ENCODE measurements at places on chromosomes 11 and 22.
A peak's percentile ranks its signal among the peaks of the same experiment; 100 is the strongest.

DNA sequence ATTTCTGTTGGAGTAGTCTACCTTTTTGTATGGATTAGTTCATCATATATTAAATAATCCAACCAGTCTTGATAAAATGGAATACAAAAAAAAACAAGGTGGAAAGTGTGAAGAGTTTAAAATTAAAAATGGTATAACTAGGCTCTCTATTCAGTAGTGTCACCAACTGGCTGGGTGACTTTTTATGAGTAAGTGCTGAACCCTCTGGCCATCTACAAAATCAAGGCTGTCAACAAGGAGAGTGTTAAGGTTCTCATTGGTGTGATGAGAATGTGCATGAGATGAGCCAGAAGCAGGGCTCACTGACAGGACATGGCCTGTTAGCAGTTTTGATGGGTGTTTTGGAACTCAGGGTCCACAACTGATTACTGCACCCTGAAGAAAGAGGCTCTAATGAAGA is 343.2 kb downstream of the AASDHPPT start:
- DNase-seq: no peak

- no peak for DNase-seq
Observed at GRCh38 chr11:9020916-9021315, 17.1 kb upstream of the NRIP3 start.

DNA sequence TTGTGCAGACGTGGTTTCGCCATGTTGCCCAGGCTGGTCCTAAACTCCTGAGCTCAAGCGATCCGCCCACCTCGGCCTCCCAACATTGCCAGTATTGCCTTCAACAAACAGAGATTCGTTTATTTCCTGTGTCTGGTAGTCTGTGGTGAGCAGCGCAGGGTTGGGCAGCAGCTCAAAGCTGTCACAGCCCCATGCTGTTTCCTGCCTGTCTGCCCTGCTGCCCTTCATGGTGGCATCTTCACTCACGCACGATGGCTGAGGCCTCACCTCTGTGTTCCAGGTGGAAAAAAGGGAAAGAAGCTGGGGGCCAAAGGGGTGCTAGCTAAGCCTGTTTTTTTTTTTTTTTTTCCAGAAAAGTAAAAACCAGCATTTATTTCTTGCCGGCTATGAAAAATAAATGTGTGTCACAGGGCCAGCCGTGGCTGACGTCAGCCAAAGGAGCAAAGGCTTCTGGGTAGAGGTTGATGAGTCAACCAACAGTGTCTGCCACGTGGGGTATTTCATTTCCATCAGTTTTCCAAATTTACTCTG is 28.8 kb downstream of the TBC1D22A start:
- peak; percentile 66 for DNase-seq

DNA sequence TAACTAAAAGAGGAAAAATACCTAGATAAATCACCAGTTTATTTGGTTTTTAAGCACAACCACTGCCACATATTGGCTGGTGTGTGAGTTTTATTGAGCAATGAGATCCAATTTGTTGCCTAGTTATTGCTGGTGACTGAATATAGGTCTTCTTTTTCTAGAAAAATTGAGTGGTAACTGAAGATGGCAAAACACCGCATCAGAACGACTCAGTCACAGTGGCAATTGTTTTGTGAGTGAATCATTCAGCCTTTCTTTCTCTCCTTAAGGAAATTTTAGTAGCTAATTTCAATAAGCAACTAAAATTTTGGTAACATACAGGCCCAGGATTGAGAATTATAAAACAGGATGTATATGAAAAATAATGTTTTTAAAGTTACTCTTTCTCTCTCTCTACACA is 533.0 kb downstream of the KCNA4 start:
- DNase-seq: no peak

DNA sequence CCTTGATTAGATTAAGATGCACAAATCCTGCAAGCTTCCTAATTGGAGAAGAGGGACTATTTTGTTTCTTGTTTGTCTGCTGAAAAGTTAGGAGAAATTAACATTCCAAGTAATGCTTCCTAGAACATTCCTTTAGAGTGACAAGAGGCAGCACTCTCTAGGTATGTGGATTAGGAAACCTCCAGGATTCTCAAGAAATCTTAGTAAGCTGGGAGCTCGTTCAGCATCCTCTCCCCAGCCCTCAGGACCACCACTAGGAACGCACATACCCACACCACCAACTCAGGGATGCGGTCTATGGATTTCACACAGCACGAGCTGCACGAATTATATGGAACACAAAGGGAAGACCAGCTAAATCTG is 52.9 kb downstream of the NCAPD3 start:
- DNase-seq: no peak

GRCh38 chr11:60064111-60064510 is 7.6 kb downstream of the MS4A3 start:
- DNase-seq: no peak

DNA sequence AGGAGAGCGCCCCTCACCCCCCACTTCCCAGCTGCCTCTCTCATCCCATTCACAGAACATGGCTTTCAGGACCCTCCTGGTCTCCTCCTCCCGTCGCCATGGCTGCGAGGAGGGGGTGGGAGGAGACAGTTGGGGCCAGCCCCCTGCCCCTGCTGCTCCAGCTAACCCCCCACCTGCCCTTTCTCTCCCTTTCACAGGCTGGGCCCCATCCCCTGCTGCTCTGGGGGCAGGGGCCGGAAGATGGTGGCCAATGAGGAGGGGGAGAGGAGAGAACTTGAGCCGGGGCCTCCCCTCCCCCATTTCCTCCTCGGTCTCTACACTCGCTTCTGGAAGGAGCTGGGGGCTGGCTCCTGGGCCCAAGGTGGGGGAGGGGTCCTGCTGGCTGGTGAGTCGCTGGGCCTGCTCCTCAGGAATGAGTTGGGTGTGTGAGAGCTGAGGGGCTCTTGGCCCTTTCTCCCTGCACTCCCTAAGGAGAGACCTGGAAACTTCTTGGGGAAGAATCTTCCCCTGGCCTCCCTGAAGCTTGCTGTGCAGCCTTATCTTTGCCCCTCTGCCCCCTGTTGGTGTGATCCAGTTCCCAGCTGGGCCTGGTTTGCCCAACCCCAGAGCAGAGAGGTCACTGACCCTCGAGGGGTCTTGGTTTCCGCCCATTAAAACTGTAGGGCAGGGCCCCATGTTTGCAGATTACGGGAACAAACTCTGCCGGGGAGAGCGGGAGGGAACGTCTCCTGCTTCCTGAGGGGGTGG is 10.2 kb downstream of the YPEL4 start:
- no peak for DNase-seq

GRCh38 chr11:95327273-95327948 is 96.4 kb upstream of the SESN3 start:
- no peak for DNase-seq

All from stimulated activated CD4-positive, alpha-beta T cell treated with anti-CD3 and anti-CD28 coated beads, Interleukin-15, amount 100 ng/mL, for 1 hour (primary cell).